ENCODE measurements at places on chromosomes 1 and 21. TPM values are rescaled to one million over a fixed set of nuclear protein-coding genes. Genes with fewer than 3 reads are reported as not detected.

AHDC1 gene
- total RNA-seq, result 62.4 TPM

GRCh38 chr21:17514124-17514845, 1.4 kb downstream of the CXADR start:
- DNase-seq, result no peak

GRCh38 chr21:42737951-42738590, 84.7 kb downstream of the PDE9A start:
- DNase-seq, result no peak

- DNase-seq, result no peak
These were observed 5.4 kb upstream of the RGSL1 start for GRCh38 chr1:182444497-182444896.

DNA sequence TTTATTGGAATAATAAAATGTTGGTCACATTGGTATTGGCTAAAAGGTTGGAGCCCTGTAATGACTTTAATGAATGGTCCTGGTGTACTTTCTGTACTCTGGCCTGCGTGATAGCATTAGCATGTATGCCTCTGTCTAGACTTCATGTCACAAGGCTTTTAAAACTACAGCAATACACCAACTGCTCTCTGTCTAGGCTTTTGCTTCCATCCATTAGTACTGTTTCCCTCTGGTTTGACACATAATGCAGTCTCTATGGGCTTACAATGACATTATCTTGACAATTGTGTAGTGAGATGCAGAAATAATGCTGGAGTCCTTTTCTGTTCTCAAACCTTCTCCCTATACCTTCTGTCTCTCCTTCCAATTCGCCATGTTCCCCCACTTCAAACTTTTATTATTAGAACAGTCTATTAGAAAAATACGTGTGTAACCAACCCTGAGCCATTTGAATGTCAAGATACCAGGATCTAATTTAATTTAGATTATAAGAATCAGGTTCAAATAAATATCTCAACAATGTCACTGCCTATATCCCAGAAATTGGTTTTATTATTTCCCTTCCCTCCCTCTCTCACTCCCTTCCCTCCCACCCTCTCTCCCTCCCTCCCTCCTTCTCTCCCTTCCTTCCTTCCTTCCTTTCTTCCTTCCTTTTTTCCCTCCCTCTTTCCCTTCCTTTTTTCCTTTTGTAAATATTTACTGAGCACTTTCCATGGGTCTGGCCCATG, 8.8 kb downstream of the C8A start:
- DNase-seq, result no peak

Data from vagina (tissue), 2 donors.